ENCODE measurements at places on chromosomes 6 and 20. TPM values are rescaled to one million over a fixed set of nuclear protein-coding genes. Genes with fewer than 3 reads are reported as not detected.

GRCh38 chr6:112936504-112936903 is 589.4 kb downstream of the RFPL4B start:
- DNase-seq, result no peak

DNA sequence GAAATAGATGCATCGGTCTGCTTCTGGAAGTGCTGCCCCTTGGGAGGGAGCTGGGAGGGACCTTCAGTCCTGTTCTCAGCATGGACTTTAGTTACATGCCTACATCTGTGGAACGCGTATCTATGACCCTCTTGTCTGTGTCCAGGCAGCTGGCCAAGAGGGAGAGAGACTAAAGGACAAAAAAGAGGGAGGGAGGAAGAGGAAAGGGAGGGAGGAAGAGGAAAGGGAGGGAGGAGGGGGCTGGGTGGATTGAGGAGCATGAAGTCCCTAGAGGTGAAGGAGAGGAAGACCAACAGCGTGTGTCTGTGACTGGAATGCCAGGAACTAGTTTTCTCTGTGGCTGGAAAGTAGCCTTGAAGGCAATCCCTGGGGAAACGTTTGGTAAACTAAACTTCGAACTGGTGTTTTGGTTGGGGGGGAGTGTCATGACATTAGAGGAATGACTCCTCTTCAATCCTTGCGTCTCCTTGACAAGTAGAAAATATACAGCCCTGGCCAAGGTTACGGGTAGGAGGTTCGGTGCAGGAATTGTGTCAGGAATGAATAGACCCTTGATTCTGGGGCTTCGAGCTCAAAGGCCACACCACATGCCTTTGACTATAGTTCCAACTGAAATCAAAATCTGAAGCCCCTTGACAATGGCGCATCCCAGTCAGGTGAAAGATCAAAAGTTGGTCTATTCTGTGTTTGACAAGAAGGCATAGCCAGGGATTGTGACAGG is 52.0 kb upstream of the PLEKHG1 start:
- no peak for DNase-seq

DNA sequence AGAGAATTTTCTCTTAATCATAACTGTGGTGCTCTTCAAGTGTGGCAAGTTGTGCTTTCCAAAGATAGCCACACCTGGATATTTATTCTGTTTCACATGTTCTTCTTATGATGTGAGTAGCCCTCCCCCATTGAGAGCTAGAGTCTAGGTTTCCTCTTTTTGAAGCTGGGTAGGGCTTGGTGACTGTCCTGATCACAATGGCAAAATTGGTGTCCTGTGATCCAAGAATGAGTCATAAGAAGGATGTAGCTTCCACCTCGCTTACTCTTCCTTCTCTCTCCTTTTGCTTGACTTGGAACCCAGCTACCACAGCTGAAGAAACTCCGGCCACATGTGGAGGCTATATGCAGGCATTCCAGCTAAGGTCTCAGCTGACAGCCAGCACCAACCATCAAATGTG is 7.4 kb upstream of the IGF2R start:
- DNase-seq, result peak; percentile 53

- peak; percentile 40 for DNase-seq
Measured at GRCh38 chr6:118372413-118372812, 175.7 kb upstream of the PLN start.

DNA sequence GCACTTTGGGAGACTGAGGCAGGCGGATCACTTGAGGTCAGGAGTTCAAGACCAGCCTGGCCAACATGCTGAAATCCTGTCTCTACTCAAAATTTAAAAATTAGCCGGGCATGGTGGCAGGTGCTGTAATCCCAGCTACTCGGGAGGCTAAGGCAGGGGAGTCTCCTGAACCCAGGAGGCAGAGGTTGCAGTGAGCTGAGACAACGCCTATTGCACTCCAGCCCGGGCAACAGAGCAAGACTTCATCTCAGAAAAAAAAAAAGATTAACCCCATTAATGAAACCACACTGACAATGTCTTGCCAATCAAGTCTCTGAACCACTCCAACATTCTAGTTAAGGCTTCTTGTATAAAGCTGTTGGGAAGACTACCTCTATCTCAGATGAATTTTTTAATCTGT is 4.0 kb downstream of the PREP start:
- DNase-seq, result no peak

ACTL10 gene
- not detected for total RNA-seq

- peak; percentile 48 for DNase-seq
Measured at GRCh38 chr6:35782424-35782823, 1.6 kb downstream of the CLPSL1 start.

RRBP1 gene
- 253 TPM for total RNA-seq

GRCh38 chr20:38635721-38636288 is 34.2 kb downstream of the ARHGAP40 start:
- peak; percentile 73 for DNase-seq

TCP11 gene
- total RNA-seq, result not detected

DNA sequence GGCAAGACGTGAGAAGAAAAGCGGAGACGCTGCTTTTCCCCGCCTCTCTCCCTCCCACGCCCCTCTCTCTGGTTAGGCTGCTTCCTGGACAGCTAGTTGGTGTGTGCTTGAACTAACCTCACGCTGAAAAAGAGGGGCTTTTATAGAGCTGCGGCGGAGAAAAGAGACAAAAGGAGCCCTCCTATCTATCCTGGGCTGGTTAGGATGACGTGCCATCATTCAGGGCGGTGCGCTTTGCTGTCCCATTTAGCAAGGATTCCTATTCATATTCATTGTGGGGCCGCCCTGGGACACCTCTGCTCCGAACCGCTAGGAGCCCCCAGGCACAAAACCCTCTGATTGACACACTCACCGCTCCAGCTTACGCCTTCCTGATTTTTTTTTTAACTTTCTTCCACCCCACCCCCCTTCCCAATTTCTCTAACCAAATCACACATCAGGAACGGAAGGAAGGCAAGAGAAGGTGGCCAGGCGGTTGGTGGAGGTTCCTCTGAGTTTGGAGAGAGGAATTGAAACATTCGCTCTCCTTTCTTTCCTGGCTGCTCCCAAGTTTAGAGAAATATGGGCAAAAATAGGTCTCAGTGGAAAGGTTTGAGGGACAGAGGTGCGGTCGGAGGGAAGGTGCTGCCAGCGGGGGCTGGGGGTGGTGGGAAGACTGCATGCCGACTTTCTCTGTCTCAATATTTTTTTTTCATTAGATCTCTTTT is at the start of gene OLIG3:
Gene OLIG3, minus strand, starts transcription at position 114 of the 707 bp plus-strand sequence. CDS start 224 bp downstream, outside the sequence.
- DNase-seq, result no peak

- DNase-seq, result no peak
Measured at GRCh38 chr6:83517500-83517899, 5.2 kb downstream of the PRSS35 start.

DNA sequence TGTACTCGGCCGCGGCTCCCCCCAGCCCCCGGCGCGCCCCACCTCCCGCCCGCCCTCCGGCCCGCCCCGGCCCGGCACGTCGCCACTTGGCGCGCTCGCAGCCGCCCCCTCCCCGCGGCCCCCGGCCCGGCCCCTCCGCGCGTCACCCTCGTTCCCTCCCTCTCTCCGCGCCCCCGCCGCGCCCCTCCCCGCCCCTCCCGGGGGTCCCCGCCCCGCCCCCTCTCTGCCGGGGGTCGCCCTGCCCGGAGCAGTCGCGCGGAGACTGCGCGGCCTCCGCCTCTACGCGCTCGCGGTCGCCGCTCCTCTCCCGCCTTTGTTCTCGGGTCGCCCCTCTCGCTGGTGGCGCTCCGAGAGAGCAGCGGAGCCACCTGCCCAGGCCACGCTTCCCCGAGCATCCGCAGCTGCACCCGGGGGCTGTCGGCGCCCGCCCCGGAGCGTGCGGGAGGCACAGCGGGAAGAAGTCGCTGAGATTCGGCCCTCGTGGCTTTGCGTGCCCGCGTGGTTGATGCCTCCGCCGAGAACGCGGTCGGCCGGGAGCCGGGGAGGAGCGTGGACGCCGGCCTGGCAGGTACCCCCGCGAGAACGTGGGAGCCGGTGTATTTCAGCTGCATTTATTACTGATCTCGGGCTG is at the start of gene PHF10:
Gene PHF10, minus strand, starts transcription at position 7 of the 631 bp plus-strand sequence. CDS start 569 bp downstream, outside the sequence.
- peak; percentile 34 for DNase-seq

GRCh38 chr20:21162631-21163030 is 36.7 kb downstream of the KIZ start:
- no peak for DNase-seq

DNA sequence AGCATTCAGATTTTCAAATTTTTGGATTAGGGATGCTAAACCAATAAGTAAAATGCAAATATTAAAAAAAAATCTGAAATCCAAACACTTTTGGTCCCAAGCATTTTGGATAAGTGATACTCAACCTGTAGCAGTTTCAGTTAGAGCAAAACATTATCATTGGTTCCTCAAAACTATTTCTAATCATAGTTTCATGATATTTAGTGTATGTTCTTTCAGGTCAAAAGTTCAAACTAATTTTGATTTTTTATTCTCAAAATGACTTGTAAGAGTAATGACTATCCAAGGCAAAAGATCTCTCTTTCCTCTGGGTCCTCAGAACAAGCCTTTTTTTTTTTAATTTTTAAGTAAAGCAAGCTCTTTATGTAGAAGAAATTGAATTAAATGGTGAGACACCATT is 64.0 kb upstream of the TFB1M start:
- DNase-seq, result no peak

All from M059J (cell line).